ENCODE measurements at places on chromosomes 1 and 21.
A peak's percentile ranks its signal among the peaks of the same experiment; 100 is the strongest.

GRCh38 chr1:77757066-77757584 lies 2.5 kb downstream of the USP33 start:
- DNase-seq = no peak

DNA sequence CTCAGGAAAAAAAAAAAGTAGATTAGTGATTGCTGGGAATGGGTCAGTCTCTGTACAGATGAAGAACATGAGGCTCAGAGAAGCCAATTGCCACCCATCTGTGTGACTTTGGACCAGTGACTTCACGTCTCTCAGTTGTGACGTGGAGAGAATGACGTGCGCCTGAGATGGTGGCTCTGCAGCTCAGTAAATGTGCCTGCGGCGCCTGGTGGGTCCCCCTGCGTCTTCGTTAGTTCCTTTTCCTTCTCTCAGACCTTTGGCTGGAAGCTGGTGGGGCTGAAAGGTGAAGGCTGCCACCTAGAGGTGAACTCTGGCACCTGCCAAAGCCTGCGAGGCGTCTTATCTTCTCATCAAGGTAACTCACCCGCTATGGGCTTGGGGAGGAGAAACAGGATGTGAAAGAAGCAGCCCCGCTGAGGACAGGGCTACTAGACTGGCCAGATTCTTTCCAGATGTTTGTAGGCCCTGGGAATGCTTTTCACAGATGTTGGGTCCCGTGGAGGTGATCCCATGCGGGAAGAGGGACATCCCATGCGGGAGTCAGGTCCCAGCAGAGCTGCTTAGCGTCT lies 8.7 kb upstream of the E2F2 start:
- DNase-seq = peak; percentile 87

GRCh38 chr1:77024500-77024899 lies 157.2 kb downstream of the ST6GALNAC5 start:
- no peak for DNase-seq

- DNase-seq = peak; percentile 71
Observed at GRCh38 chr1:67987046-67987799, 63.2 kb downstream of the DIRAS3 start.

GRCh38 chr1:116804736-116805135 lies 50.5 kb downstream of the CD2 start:
- no peak for DNase-seq

GRCh38 chr1:178267646-178268094 lies 173.8 kb downstream of the RASAL2 start:
- DNase-seq = peak; percentile 38

DNA sequence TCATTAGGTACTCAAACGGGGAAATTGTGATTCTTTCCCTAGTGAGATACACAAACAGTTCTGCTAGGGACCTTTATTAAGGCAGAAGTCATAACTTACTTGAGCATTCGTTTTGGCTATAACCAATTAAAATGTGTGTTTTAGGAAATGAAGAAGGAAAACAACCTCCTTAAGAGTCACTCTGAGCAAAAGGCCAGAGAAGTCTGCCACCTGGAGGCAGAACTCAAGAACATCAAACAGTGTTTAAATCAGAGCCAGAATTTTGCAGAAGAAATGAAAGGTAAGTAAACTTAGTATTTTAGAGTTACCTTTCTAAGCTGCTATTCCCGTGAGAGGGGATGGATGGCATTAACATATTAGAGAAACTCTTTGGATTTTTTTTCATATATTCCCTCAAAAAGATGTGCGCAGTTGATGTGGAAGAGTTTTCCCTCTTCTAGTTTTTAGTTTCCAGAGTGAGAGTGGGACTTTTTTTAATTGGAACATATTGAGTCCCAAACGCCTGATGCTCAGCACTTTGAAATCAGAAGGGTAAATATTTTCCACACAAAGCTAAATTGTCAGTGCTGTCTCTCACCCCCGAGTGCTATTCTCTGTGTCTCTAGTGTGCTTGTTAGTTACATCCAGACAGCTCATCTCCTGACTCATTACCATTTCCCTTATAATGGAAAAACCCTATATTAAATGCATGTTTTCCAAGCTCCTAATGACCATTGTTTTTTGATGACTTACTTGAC lies 34.9 kb downstream of the CENPF start:
- peak; percentile 66 for DNase-seq

DNA sequence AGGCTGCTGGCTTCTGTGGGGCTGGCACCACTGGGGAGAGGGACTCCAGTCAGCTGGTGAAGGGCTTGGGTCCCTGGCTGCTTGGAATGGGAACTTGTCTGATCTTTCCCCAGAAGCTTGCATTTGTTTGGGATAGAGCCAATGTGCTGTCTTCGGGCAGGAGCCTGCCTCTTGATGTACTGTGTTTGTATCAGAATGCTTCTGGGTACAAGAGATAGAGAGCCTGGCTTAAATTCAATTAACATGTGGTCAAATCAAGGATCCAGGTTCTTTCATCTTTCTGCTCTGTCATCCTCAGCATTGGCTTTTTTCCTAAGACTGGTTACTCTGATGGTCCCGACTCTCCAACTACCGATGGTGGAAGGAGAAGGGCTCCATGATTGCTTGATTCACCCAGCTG lies 16.0 kb upstream of the PROK1 start:
- no peak for DNase-seq

- DNase-seq = no peak
Observed at GRCh38 chr21:36477001-36477400, 2.9 kb downstream of the CLDN14 start.

- no peak for DNase-seq
Observed at GRCh38 chr1:161307230-161307768, 2.5 kb downstream of the MPZ start.

GRCh38 chr1:230261928-230262650 lies 164.0 kb downstream of the PGBD5 start:
- DNase-seq = no peak

- no peak for DNase-seq
Observed at GRCh38 chr1:221100611-221101010, 221.4 kb downstream of the HLX start.

DNA sequence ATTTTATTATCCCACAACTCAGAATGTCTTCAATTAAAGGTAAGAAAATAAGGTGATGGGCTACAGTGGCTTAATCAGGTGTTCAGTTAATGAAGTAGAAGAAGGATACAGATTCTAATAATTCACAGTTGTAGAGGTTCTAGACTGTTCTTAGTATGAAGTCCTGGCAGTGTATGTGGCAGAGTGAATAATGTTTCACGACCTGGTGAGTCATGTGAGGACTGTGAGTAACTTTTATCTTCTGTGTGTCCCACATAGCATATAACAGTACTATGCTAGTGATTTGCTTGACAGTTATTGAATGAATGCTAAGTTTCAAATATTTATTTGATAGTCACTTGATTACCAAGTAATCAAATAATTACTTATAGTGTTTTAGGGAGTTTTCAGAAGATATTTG lies 20.0 kb downstream of the SLC16A4 start:
- DNase-seq = peak; percentile 74

All from epithelial cell of esophagus (primary cell).